ENCODE measurements at places on chromosomes 4 and X. TPM values are rescaled to one million over a fixed set of nuclear protein-coding genes. Genes with fewer than 3 reads are reported as not detected.

SSX3 gene
- total RNA-seq = not detected

COL4A6 gene
- not detected for total RNA-seq

GIMD1 gene
- total RNA-seq = not detected

PAGE2 gene
- total RNA-seq = not detected

HMGB2 gene
- total RNA-seq = 79.3 TPM

POU4F2 gene
- not detected for total RNA-seq

RPS6KA6 gene
- 1.6 TPM for total RNA-seq

BTC gene
- 0.16 TPM for total RNA-seq

DNA sequence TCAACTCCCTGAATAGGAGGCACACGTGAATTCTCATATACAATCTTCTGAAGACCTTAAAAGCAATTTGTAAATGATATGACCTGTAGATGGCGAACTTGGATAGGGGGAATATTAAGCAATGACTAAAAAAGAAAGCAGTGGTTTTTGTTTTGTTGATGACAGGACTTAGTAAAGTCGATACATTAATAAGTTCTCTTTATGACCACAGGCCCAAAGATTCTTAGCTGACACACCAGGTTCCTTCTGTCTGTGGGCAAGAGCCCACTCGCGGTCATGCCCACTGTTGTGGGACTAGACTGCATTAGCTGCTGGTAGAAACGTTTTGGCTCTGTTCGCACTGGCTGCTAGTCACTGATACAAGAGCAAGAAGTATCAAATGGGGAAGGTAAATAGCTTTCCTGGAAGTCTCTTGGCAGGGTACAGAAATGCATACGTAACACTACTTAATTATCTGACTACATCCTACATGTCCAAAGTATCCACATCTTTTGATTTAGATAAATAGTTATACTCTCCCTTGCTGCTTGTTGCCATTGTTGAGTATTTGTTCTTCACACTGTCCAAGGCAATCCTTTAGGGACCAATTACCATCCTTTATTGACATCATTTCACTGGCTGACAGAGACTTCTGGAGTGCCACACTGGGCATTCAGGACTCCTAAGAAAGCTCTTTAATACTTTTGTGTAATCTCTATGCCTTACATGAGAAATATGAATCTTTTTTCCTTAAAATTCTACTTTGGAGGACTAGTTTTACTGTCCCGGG lies 31.0 kb downstream of the ALPK1 start:
- DNase-seq = peak; percentile 70

GRCh38 chrX:9786798-9787635 lies 788 bp downstream of the SHROOM2 start:
- DNase-seq = no peak

DNA sequence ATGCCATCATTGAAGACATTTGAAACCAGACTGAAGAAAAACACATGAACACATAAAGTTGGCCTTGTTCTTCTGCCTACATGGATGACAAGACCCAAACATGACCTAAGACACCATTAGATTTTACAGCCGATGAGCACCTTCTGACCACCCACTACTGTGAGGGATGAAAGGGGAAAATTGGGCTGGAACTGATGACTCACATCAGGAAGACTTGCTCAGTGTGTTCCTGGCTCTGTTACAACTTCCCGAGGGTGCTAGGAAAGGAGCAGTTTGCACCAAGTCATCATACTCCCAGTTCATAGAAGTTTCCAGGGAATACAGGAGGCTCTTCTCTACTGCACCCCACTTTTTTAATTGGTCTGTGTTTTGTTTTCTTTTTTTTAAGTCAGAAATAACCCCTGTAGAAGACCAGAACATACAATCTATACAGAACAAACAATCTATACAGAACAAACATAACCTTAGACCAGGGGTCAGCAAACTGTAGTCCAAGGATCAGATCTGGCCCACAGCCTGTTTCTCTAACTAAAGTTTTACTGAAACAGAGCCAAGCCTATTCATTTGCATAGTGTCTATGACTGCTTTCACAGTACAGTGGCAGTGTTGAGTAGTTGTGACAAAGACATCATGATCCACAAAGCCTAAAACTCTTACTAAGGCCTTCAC lies 25.3 kb downstream of the BTC start:
- no peak for DNase-seq

DNA sequence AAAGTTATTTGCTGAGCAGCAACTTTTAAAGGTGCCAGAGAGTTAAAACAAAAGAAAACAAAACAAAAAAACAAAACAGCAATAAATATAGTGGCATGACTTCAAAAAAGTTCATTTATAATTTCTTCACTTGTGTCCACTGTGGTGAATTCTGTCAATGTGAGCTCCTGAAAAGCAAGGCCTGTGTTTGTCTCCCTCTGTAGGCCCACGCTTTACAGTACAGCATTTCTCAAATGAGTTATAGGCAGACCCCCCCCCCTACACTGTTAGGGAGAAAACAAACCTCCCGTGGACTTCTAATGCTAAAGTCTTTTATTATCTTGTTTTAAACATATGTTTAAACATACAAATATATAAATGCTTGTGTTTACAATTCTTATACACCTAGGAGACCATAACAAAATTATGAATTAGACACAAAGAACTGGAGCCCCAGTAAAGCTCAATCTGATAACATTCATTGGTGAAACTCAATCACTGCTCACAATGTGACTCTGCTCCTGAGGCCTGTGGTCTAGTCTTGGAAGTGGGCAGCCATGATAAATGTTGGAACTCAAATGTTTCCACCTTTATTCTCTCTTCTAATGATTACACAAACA lies 47.0 kb upstream of the SCOC start:
- DNase-seq = peak; percentile 57

GRCh38 chr4:94370533-94371254 lies 28.1 kb upstream of the HPGDS start:
- no peak for DNase-seq

GRCh38 chr4:188423039-188423438 lies 283.8 kb downstream of the TRIML1 start:
- DNase-seq = no peak

DNA sequence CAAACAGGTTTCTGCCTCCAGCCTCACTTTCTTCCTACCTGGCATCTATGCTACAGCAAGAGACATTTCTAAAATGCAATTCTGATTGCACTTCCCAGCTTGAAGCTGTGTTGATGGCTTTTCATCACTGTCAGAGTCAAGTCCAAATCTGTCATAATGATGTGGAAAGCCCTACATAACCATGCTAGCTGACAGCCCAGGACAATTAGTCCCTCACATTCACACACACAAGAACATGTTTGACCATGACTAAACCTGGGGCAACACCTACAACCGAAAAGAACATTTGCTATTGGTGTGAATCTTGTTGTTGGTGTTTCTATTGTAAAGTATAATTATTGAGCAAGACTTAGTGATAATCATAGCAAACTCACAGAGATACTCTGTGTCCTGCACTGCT lies 58.2 kb downstream of the PPM1K start:
- no peak for DNase-seq

DNA sequence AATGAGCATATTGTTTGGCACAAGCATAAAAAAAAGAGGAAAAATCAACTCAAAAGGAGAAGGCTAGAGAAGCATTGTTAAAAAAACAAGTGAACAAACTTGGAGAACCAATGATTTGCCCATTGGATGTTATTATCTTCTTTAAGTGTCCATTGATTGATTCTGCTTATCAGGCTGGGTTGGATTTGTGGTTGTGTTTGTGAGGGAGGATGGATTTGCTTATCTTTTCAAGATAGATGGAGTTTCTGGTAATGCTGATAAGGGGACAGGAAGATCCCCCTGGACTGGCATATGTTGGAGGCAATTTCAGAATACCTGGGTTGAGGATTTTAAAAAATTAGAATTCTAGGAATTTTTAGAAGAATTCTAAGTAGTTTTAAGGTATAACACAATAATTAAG lies 41.8 kb upstream of the TMEM192 start:
- DNase-seq = no peak

GRCh38 chr4:141797966-141798365 lies 161.6 kb downstream of the IL15 start:
- DNase-seq = no peak

GRCh38 chrX:148049441-148049840 lies 68.3 kb downstream of the FMR1NB start:
- DNase-seq = peak; percentile 52

- DNase-seq = no peak
These were observed 103.3 kb upstream of the LEF1 start for GRCh38 chr4:108272046-108272445.

DNA sequence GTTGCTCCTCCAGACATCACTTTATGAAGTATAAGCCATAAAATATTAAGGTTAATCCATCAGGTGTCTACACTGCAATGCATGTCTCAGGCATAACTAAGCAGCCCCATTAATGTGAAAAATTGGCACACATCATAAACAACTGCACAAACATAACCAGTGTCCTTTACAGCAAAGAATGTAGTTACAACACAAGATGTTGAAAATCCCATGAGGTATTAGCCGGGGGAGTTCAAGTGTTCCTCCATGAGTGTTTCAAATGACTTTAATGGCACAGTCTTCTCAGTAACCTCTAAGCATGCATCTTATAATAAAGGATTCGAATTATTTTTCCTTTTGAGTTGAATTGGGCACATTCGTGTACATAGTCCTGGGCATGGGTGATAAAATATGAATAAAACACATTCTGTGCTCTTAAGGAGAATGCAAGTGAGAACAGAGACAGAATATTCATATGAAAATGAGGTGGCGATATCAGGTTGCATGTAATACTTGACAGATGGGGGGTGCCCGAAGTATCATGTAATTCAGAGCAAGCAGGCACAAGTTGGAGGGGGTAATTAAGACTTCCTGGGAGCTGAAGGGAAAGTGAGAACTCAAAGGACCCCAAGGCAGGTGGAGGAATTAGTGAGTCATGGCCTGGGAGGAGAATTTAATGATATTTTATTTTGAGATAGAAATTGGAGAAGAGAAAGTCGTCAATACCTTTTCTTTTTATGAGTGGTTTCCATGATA lies 18.2 kb upstream of the VCX2 start:
- no peak for DNase-seq

- DNase-seq = no peak
These were observed 856.3 kb upstream of the NDST4 start for GRCh38 chr4:115969756-115970155.

DNA sequence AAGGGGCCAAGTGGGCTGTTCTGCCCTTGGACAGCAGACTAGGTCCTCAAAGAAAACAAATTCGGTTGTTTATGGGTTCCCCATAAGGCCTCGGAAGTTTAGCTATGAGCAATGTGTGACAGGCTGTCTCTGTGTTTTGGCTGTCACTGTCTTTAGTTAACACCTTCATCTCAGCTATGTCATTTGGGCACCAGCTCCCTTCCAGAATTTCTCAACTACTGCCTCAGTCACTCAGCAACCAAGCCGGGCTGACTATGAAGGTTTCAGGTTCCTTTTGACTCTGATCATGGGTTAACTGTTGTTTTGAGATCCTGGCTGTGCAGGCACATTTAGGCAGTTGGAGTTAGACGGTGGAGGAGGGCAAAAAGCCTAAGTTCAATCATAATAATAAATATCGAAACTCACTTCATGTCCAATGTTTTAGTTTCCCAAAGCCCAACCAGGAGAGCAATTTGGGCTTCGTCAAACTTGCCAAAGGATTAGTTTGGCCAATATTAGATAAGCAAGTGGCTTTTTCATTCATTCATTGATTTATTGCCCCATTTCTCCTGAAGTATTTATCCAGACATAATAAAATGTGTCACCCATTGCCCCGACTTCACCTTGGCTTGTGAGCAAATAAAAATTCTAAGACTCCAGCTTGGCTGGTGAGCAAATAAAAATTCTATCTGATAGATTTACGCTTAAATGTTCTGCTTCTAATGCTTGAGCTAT lies 9.1 kb upstream of the PAGE1 start:
- DNase-seq = no peak

- DNase-seq = no peak
These were observed 167.4 kb downstream of the COL4A6 start for GRCh38 chrX:108270739-108271396.

DNA sequence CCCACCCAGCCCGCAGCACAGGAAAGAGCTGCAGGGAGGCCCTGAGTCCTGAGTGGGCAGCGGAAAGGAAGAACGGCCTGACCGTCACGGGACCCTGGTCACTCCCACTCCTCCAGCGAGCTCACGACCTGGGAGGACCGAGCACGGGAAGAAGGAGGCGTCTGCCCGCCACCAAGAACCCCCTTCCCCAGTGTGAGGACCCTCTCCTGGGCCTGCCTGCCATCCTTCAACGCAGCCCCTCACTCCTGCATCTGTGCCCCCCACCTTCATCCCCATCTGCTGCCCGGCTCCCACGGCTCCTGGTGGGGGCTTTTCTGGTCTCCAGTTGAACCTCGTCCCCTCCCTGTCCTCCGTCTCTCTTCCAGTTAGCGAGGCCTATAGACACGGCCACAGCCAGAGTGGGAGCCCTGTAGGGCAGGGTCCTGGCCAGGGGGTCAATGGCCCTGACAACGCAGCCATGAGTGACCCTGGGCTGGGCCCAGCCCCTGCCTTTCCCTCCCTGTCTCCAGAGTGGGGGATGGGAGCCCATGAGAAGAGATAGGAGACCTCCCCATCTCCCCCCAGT lies 41.3 kb upstream of the MXD4 start:
- DNase-seq = no peak

DNA sequence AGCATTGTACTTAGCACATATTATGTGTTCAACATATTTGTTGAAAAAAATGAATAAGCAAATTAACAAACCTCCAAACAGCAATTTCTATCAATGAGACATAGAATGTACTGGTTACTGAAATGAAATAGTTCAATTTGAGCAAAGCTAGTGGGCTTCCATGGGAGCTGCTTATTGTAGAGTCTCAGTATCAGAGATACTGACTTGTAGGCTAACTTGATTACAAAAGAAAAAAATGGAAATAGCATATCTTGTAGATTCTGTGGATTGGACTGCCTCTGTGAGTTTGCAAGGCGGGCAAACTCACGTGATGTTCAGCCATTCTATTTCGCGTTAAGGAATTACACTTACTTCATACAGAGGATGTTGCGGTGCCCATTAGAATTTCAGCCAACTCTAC lies 222.1 kb upstream of the JADE1 start:
- no peak for DNase-seq
